ENCODE measurements at places on chromosomes 6 and 20.

- no peak for DNase-seq
Observed at GRCh38 chr20:41497186-41497895, 120.8 kb downstream of the CHD6 start.

- DNase-seq: no peak
Observed at GRCh38 chr20:36550790-36551299, 9.5 kb downstream of the MYL9 start.

GRCh38 chr6:158030380-158031300 is 49.0 kb downstream of the SYNJ2 start:
- no peak for DNase-seq

DNA sequence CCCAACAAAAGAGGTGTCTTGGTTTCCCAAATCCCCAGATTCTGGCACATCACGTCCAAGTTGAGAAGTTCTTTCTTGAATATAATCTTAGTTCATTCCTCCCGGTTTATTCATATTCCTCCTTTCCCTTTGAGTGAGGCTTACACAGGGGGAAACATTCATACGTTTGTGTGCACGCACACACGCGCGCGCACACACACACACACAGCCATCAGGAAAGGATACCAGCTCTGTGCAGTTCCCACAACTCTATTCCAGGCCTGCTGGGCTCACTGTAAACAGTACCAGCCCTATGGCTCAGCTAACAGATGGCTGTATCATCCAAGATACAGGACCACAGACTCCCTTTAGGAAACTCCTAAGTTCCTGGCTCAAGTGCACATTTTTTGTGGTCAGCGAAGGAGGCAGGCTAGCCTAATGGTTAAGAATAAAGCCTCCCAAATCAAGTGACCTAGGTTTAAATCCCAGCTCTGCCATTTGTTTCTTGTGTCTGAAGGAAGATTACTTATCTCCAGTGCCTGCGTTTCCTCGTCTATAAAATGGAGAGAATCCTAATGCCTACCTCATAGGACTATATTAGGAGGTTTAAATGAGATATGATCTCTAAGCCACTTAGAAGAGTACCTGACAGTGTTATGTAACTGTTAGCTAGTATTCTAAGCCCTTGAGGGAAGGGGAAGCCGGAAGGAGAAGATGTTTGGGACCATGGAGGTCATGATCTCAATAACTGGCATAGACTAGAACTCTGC is 3.7 kb upstream of the TAF8 start:
- no peak for DNase-seq

- DNase-seq: no peak
Observed at GRCh38 chr6:90989763-90990162, 402.9 kb upstream of the MAP3K7 start.

DNA sequence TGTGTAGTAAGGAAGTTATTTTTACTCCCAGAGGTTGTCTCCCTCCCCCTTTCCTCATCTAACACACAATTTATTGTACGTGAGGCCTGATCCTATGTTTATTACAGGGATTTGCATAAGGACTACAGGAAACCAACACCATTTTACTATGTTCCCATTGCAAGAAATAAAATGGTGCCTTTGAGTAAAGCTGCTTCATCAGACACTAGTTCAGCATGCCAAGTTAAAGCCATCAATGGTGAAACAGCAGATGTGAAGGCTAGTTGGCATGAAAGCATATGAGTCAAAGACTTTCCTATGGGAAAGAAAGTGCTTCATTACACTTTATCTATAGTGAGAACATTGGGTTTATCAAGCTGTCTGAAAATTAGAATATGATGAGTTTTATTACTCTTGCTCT is 543.0 kb downstream of the GRIK2 start:
- no peak for DNase-seq

DNA sequence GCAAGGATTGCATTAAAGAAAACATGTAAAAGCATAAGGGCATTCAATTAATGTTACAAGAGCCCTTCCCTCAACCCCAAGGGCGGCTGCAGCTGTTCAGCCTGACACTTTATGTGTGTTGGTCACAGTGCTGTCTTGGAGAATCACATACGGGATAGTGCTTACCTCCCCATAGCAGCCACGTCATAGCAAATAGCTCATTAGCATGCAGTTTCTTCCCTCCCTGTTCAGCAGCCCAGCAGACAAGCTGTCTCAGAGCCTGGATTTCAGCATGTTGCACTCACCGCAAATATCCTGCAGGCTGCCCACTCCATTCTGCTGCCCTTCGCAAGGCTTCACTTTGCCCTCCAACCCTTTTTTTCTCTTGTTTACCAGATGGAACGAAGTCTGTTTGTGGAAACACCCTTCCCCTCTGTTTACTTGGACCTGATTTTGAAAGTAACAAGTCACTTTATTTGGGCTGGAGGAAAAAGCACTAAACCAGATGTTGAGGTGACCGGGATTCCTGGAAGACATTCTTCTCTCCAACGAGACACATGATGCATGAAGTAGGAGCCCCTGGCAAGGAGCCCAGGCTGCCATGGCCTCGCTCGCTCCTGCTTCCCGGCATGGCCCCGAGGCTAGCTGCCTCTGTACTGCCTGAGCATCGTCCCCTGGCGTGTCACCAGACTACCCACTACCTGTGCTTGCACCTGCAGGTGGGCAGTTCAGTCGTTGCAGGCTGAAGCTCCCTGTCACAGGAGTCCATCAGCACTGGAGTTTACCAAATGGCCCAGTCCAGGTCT is 151.6 kb upstream of the GMDS start:
- no peak for DNase-seq

DNA sequence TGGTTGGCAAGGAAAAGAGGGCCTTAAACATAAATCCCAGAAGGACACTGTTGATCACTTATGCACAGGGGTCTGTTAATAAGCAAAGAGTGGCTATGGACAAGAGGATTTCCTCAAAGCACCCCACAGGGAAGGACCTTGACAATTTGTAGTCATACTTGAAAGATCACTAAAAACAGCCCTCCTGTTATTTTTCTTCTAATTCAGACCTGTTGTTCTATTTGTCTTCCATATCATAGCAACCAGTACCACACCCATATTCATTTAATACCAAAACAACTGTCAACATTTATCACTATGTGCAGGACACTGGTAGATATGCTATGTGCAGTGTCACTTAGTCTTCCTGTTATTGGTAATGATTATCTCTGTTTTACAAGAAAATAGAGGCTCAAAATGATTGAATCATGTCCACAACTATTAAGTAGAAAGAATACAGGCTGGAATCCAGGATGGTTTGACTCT is 3.2 kb upstream of the DYNLRB1 start:
- DNase-seq: no peak

DNA sequence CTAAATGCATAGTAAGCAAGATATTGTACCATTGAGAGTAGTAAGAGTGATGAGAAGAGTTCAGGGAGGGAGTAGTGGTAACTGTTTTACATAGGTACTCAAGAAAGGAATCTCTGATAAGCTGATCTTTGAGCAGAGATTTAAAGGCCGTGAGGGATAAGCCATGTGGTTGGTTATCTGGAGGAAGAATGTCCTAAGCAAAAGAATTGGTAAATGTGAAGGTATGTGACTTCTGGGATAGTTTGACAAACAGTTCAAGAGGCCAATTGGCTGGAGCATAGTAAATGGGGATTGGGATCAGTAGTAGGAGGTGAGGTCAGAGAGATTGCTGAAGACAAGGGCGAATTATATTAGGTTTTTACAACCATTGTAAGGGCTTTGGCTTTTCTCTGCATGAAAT is 40.1 kb downstream of the PLCB1 start:
- DNase-seq: no peak

DNA sequence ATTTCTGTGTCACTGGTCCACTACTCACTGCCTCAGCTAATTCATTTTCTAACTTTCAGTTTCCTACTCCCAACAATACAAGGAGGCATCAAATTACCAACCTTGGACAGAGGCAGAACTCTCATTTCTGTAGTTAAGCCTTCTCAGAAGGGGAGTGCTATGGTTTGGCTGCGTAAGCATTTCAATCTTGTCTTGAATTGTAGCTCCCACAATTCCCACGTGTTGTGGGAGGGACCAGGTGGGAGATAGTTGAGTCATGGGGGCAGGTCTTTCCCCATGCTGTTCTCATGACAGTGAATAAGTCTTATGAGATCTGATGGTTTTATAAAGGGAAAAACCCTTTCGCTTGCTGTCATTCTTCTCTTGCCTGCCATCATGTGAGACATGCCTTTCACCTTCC is 22.9 kb downstream of the HLA-DRA start:
- no peak for DNase-seq

DNA sequence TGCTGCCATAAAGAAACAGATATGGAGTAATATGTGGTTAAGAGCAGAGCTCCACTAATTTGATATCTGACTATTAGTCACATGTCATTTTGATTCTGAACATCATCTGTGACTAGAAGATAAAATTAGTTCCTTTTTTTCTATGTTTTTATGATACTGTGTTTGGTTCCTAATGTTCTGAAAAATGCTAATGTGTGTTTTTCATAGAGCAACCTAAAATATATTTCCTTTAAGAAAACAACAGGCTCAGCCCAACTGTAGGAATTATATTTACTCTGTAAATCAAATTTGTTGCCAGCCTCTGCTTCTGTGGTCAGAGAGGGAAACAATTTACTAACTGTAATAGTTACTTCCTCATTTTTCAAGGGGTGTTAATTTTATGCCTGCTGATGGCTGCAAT is 33.3 kb upstream of the TXLNB start:
- DNase-seq: no peak

DNA sequence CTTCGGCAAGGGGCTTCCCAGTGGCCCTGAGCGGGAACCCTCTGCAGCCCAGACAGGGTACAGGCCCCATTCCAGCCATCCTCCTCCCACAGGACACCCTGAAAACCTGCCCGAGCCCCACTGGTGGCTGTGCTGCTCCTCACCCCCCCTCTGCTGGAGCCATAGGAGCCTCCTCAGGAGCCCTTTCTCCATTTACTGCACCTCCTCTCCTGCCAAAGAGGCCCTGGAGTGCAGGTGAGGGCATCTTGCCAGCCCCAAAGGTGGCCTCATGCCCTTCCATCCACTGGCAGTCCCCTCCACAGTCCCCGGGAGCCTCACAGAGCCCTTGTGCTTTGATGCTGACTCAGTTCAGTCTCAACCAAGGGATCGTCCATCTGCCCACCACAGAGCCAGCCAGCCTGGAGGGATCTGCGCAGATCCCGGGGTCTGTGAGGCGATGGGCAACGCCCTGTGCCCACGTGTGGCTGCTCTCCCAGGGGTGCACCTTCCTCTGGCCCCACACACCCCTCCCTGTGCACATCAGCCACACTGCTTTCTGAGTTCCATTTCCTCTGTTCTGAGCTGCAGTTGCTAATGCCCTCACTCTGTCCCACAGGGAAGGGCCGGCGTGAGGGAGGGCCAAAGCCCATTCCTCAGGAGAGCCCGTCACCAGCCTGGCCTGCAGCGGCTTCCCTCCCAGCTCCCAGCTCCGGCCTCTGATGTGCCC is 228.5 kb downstream of the DLL1 start:
- no peak for DNase-seq

DNA sequence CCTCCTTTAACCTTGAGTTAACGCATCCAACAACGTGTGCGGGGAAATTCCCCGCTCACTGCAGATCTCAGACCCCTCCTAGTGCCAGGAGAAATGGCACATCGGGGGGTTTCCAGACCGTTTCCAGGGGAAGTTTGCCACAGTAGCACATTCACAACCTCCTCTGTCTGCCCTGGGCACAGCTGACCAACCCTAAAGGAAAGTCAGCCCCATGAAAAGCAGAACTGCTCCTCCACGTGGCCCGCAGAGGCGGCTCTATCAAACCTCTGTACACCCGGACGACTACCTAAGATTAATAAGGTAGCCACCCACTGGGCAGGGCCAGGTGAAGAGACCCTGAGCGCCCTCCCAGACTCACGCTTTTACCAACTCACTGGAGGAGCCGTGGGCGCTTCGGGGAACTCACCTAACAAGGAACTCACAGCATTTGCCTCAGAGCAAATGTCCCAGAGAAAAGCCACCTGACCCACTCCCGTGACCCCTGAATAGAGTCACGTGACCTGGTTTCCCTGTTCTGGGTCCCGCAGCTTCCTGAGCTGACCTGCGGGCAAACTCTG is 93.1 kb downstream of the PRND start:
- no peak for DNase-seq

DNA sequence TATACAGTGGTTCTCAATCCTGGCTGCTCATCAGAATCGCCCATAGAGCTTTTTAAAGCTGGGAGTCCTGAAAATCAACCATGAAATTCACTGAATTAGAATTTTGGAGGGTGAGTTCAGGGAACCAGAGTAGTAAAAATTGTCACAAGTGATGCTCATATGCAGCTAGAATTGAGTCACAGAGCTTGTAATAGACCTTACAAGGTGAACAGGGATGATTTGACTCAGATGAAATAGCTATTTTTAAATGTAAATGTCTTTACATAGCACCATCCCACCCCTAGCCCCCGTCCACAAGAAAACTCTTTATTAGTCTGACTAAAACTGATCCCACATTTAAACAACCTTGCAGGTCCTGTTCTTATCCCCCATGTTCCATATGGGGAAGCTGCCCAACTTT is 531.7 kb downstream of the LMBRD1 start:
- no peak for DNase-seq

DNA sequence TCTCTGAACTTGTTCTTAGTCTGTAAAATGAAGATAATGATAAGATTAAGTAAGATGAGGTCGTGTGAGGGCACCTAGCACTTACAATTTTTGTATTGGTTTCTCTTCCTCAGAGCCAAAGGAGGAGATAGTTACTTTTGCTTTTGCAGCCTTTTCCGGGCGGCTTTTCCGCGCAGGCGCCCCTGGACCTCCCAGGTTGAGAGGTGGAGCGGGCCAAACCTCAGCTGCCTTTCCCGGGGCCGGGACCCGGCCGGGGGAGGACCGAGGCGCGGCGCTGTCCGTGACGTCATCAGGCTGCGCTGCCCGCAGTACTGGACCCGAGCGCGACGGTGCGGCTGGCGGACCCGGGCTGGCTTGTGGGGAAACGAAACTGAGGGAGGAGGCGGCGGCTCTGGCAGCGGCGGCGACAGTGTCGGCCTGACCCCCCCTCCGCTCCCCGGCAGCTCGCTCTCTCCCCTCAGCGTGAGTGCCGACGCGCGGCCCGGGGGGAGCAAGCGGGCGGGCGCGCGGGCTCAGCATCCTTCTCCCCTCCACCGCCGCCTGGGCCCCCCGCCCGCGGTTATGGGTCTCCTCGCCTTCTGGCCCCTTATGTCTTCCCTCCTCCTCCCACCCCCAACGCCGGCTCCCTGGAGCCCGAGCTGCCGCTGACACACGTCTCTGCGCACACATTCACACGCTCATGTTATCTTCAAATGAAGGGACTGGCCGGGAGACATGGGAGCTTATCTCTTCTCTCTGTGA is at the start of gene CMTR1:
TSS of gene CMTR1 (plus strand) at position 306 of the 741 bp plus-strand sequence. CDS start 2,409 bp downstream, outside the sequence.
- DNase-seq: peak; percentile 46

DNA sequence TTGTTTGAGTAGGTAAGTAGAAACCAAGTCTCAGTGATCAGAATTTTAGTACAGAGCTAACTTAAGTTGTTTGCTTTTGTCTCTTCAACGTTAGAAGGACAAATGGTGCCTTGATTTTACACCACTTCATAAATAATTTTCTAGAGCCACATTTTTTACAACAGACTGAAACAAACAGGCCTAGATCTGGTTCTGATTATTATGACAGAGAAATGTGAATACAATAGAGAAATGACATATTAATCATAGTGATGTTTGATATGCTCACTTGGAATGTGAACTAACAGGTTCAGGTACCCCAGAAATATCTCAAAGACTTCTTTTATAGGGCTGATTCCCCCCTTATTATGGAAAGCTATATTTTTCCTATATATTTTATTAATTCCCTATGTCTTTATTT is 760.6 kb downstream of the KIF16B start:
- no peak for DNase-seq

Data from SW 1271 (cell line).